Activated CD8-positive, alpha-beta memory T cell treated with anti-CD3 and anti-CD28 coated beads for 1 hour (primary cell): ENCODE measurements at places on chromosomes 13 and 19.

DNA sequence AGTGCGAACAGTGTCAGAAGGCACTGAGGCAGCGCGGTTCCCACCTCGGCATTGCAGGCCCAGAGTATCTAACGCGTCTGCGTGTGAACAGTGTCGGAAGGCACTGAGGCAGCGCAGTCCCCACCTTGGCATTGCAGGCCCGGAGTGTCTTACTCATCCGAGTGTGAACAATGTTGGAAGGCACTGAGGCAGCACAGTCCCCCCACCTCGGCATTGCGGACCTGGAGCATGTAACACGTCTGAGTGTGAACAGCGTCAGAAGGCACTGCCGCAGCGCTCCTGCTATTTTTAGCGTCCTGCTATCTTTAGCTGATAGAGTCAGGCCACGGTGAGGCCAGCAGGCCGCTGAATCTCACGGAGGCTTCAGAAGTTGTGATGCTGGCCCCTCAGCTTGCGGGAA is 39.6 kb downstream of the ATP11A start:
- DNase-seq = no peak

DNA sequence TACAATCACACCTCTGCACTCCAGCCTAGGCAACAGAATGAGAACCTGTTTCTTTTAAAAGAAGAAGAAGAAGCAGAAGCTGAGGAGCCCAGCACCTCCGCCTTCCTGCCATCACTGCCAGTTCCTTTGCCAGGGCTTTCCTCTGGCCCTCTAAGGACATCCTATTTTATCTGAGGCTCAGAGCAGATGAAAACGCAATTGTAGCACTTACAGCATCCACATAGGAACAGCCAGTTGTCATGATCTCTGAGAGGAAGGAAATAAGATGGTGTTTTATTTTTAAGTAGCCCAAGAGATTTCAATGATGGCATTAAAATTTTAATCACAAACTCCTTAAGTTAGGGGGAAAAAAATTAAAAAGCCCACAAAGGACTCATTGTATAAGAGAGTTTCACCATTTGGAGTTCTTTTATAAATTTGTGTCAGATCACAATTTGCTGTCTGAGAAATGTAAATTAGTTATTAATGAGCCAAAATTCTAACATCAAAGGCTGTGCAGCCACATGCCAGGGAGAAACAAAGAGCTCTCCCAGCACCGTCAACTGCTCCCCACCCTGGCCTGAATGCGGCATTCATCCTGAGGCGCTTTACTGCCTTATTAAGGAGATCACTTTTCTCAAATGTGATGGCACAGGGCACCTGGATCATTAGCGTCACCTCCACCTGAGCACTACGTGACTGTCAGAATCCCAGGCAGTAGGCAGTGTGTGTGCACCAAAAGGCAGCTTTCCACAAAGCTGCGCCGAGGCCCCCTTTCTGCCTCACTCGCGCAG is 393.0 kb downstream of the FOXO1 start:
- DNase-seq = no peak

GRCh38 chr19:48568345-48568886 is 16.4 kb downstream of the SULT2B1 start:
- no peak for DNase-seq

GRCh38 chr13:39600766-39601165 is 2.2 kb downstream of the LHFPL6 start:
- DNase-seq = no peak

- no peak for DNase-seq
Observed at GRCh38 chr19:43984687-43985000, 656 bp downstream of the ZNF155 start.

DNA sequence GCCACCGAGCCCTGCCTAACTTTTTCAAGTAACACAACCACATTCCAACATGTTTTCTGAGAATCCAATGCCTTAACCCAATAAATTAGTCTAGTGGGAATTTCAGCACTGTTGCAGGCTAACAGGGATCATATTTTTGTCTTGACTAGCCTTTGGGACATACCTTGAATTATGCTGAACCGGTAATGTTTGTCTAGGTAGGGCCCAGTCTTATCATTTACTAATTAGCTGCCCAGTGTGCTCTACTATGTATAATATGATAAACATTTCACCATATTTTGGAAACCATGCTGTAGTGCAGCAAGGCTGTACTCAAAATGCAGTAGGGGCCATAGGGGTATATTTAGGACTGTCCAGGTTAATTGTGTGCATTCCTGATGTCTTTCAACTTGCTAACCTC is 3.3 kb upstream of the PDS5B start:
- no peak for DNase-seq

- no peak for DNase-seq
Observed at GRCh38 chr19:34471906-34472700, 9.5 kb upstream of the WTIP start.

DNA sequence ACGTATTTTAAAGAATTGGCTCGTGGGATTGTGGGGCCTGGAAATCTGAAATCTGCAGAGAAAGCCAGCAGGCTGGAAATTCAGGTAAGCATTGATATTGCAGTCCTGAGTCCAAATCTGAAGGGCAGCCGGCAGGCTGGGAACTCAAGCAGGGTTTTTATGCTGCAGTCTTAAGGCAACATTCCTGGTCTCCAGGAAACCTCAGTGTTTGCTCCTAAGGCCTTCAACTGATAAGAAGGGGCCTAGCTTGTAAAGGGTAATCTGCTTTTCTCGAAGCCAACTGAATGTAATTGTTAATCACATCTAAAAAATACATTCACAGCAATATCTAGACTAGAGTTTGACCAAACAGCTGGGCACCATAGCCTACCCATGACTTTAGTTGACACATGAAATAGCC is 154.4 kb downstream of the EFNB2 start:
- no peak for DNase-seq

- DNase-seq = no peak
Observed at GRCh38 chr19:45592366-45592765, 7.8 kb upstream of the OPA3 start.

DNA sequence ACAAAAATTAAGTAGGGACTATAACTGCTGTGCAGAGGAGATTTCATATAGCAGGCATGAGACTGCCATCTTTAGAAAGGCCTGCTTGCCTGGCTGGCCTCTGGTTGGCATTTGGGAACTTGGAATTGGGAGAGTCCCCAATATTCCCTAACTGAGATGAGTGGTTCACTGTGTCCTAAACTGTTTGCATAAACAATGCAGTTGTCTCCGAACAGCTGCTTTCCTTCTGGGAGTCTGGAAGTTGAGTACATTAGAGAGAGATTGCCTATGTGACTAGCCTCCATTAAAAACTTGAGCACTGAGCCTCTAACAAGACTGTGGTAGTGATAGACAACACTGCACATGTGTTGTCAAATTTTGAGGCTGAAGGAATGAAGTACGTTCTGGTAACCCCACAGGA is 47.4 kb downstream of the STOML3 start:
- DNase-seq = no peak

- DNase-seq = no peak
Observed at GRCh38 chr19:32917616-32917996, 48.0 kb upstream of the SLC7A9 start.

DNA sequence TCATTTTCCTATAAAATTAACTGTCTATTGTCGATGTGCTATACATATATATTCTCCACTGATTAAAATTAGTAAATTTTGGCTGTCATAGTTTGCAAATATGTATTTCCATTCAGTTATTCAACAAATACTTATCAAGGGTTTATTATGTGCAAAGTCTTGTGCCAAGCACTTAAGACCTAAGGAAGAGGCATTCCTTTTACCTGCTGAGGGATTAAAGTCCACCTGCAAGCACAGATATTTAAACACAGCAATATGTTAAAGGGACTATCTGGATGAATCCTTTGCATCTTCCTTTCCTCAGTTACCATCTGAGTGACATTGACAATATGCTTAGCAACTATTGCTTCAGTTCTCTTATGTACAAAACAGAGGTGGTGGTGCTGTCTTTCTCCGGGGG is 89.3 kb downstream of the LIG4 start:
- DNase-seq = no peak

- no peak for DNase-seq
Observed at GRCh38 chr19:53131085-53131590, 1.6 kb downstream of the ZNF415 start.

- DNase-seq = no peak
Observed at GRCh38 chr13:37395544-37395943, 203.0 kb downstream of the POSTN start.

DNA sequence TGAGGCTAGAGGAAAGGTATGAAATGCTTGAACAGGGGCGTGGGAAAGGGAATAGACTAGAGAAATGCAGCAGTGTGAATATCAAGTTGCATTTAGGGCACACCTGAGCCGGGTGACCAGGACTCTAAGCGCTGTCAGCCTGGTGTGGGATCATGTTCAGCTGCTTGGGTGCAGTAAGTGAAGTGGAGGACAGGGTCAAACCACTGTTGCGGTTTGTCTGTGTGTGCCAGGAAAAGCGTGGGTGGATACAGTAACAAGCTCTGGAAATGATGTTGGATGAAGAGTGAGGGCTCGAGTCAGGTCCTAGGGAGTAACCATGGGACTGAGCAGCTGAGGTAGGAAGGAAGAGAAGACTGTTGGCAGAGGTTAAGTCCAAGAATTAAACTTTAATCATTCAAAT is 15.8 kb downstream of the DGKH start:
- DNase-seq = no peak

DNA sequence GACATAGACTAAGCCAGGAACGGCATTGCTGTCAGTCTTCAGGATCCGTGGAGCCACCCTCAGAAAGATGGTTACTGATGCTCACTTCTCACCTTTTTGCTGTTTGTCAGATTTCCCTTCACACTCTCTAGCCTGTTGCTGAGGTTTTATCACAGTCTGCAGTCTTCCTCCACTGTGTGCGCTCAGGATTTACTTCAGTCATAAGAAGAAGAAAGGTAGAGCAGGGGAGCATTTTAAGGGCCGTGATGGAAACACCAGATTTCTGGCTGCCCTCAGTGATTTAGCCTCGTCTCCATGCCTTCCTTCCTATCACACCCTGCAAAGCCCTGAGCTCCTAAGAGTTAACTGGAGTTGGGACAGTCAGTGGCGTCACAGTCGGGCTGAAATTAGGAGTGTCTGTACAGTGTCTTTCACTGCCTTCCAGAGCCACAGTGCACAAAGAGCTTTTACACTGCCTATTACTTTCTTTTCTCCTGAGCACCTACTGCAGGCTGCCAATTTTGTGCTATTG is 60.0 kb upstream of the GPR183 start:
- no peak for DNase-seq

- no peak for DNase-seq
Observed at GRCh38 chr19:44050740-44051649, 841 bp upstream of the ZNF223 start.

DNA sequence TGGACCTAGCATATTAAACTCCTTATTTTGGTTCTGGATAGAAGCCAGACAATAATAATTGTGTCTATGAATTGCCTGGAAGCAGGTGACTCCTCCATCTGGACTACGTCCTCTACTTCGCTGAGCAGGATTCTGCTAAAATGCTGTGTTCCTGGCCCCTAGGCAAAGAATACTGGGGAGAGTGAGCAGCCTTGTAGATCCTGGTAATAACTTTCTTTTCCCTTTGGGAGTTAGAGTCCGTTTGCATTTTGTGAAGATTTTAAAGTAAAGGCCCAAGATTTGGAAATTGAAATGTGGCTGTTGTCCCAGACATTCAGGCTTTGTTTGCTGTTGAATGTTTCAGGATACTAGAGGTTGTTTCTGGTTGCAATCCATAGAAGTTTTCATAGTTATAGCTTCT is 511.9 kb upstream of the KLF12 start:
- DNase-seq = no peak

DNA sequence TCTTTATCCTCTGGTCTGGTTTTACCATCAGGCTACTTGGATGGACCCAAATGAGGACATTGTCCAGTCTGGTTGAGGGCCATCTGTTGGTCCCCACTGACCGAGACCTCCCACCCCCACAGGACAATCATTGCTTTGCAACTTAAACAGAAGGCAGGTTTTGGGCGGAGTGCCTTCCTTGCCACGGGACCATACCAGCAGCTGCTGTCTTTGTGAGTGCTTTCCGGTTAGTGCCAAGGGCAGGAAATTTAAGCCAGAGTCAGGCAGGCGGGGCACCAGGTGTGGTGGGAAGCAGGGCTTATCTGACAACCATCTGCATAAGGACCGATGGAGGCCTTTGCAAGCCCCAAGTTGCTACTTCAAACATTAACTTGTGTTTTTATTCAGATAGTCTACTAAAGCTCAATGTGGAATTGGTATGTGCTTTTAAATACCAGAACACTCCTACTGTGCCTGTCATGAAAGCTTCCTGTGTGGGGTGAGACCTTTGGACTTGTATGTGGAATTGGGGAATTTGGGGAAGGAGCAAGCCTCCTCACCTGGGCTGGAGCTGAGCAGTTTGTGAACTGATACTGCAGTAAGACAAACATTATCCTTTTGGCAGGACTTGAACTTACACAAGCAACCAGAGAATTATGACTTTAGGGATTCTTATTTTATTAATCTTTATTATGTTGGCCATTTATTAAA is 39.3 kb upstream of the UBE2L5 start:
- no peak for DNase-seq

DNA sequence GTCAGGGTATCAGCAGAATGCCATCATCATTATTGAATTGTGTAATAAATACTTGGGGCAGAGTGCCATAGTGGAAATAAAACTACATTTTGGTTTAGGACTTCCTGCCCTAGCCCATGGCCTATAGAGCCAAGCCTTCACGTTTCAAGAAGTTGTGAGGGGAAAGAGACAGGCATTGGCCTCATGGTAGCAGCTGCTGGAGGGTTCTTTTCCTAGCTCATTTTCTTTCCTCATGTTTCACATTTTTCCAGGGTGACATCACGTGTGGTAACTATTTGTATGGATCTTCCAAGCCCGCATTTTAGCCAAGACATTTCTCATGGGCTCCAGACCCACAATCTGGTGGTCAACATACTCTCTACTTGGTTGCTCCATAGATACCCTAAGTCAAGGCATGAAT is 80.4 kb downstream of the LRCH1 start:
- no peak for DNase-seq

- DNase-seq = no peak
Observed at GRCh38 chr13:110714797-110715394, 1.4 kb downstream of the ING1 start.

DNA sequence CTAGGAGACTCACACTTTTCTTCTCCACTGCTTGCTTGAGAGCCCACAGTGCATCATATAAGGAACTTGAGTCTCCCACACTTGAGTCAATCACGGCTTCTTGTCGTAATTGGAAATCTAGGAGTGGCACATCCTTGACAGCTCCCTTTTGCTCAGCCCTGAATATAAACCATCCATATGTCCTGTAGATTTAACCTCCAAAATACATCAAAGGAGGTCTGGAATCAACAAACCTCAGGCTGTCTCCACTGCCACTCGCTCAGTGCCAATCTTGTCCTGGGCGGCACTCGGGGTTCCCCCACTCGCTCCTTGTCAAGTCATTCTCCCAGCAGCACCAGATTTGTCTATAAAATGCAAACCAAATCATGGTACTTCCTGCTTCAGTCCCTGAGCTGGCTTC is 84.4 kb upstream of the UQCRFS1 start:
- DNase-seq = no peak

GRCh38 chr13:60590800-60591747 is 194.1 kb downstream of the TDRD3 start:
- no peak for DNase-seq

DNA sequence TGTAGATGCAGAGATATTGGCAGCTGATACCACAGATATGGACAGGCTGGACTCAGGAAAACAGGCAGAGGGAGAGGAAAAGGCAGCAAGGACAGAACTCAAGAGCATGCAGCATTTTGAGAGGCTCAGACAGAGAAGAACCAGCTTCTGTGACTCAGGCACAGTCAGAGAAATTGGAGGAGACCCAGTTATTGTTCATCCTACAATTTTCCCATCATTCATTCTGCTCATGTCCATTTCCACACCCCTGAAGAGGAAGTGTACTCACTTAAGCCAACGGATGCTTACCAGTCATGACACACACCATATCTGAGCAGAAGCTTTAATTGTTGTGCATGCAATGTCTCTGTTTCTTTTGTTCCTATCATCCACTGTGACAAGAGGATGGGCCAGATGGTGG is 359.8 kb upstream of the HTR2A start:
- no peak for DNase-seq
